GM18507 (cell line): ENCODE measurements at places on chromosomes 7 and 10.

GRCh38 chr10:110008518-110009339, 945 bp downstream of the ADD3 start:
- no peak for DNase-seq

DNA sequence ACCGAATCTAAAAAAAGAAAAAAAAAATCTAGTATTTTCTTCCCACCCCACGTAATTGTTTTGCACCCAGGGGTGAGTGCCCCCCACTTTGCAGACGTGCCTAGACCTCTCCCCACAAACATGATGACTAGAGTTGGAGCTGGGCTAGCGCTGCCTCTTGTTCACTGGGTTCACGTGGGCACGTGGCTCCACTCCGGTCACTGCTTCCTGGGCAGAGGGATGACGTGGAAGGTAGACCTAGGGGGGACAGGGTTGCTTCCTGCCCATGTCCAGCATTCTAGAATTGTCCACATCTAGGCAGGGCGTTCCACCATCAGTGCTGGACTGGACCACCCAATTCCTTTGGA, 861 bp upstream of the LIMK1 start:
- DNase-seq, result no peak

- no peak for DNase-seq
Measured at GRCh38 chr10:116886772-116887171, 37.5 kb downstream of the ENO4 start.

DNA sequence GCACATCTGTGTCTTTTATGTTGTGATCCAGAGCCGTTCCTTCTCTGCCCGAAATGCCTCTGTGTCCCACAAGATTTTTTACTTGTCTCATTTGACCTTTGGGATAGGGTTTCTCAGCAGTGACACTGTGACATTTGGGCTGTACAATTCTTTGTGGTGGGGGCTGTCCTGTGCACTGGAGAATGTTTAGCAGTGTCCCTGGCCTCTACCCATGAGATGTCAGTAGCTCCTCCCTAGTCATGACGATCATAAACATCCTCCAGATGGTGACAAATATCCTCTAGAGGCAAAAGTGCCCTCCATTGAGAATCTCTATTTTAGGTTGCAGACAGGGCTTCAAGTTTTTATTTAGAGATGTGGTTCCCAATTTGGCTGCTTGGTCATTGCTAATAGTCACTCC, 91.3 kb downstream of the PPP1R17 start:
- no peak for DNase-seq

DNA sequence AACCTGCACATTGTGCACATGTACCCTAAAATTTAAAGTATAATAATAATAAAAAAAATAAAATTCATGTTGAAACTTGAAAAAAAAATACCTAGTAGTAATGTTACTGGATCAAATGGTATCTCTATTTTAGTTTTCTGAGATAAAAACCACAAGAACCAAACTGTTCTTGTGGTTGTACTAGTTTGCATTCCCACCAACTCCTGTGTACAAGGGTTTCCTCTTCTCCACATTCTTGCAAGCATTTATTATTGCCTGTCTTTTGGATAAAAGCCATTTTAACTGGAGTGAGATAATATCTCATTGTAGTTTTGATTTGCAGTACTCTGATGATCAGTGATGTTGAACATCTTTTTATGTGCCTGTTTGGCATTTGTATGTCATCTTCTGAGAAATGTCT, 177.7 kb downstream of the KIF20B start:
- no peak for DNase-seq

DNA sequence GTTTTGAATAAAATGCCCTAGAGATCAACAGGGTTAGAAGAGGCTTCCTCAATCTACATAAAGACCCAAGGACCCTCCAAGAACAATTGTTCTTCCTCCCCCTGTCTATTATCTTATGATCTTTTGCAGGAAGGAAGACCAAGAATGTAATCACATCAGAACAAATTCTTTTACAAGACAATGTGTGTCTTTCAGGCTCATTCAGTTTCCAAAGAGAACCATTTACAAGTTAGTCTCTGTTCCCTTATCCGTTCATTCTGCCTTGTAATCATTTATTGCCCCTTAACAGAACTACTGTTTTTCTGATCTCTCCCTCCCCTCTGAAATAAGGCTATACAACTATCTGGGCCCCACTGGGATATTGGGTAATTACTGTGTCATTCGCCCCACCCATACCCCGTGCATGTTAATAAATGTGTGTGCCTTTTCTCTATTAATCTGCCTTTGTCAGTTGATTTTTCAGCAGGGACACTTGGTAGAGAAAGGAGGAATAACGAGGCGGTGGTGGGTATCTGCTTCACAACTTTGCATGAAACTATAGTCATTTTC, 5.7 kb upstream of the MKRN1 start:
- no peak for DNase-seq

GRCh38 chr10:16945593-16945992, 128.4 kb upstream of the RSU1 start:
- DNase-seq, result no peak

- no peak for DNase-seq
Measured at GRCh38 chr10:124328477-124329220, 90.1 kb downstream of the OAT start.

DNA sequence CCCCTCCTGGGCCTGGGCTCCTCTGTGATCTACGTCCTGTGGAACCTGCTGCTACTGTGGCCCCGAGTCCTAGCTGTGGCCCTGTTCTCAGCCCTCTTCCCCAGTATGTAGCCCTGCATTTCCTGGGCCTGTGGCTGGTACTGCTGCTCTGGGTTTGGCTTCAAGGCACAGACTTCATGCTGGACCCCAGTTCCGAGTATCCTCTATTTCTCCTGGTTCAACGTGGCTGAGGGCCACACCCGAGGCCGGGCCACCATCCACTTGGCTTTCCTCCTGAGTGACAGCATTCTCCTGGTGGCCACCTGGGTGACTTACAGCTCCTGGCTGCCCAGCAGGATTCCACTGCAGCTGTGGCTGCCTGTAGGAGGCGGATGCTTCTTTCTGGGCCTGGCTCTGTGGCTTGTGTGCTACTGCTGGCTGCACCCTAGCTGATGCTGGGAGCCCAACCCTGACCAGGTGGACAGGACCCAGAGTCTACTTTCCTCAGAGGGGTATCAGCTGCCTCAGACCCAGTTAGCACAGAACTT, 37.8 kb upstream of the MMD2 start:
- DNase-seq, result no peak

DNA sequence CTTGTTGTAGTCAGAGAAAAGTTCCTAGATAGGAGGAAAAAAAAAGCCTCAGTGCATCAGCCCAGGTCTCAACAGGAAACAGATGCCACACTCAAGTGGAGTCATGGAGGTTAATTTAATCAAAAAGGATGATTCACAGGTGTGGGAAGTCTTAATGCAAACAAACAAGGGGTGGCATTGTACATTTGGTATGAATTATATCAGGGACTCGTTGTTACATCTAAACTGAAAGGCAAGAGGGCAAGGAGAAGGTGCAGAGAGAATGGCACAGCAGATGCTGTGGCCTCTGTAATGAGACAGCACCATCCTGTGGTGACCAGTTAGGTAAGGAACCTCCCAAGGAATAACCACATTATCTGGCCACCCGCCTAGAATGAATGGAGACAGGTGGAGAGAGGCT, 133.7 kb downstream of the PTPRZ1 start:
- DNase-seq, result no peak

- DNase-seq, result no peak
Measured at GRCh38 chr10:127142136-127142535, 54.3 kb downstream of the INSYN2A start.

- DNase-seq, result no peak
Measured at GRCh38 chr7:112510001-112510742, 29.4 kb downstream of the LSMEM1 start.

DNA sequence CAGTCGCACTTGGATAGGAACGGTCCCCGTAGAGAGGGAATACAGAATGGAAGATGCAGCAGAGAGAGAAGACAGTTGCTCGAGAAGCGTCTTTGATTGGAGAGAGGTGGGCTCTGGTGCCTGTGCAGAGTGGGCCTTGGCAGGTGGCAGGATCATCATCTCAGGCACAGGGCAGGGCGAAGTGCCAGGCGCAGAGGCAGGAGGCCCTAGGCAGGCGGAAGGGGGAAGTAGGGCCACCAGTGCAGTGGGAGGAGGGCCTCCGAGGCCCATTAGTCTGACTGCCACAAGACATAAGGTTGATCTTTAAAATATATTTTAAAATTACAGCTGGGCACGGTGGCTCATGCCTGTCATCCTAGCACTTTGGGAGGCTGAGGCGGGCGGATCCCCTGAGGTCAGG, 10.1 kb downstream of the CARD11 start:
- no peak for DNase-seq

DNA sequence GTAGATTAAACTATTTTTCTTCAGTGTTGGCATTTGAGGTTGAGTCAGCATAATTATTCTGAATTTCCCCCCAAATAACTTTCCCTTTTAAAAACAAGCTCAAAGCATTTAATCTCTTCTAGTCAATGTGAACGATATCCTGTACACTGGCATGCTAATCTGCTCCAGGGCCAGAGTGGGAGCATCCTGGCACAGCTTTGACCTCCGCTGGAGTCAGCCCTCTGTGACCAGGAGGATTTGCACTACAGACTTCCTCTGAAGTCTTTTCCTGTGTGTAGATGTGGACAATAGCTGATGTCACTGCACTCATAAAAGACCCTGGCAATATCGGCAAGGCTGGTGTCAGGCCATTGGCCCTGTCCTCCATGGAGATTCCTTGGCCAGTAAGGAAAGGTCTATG, 340.2 kb downstream of the CDC14C start:
- no peak for DNase-seq

DNA sequence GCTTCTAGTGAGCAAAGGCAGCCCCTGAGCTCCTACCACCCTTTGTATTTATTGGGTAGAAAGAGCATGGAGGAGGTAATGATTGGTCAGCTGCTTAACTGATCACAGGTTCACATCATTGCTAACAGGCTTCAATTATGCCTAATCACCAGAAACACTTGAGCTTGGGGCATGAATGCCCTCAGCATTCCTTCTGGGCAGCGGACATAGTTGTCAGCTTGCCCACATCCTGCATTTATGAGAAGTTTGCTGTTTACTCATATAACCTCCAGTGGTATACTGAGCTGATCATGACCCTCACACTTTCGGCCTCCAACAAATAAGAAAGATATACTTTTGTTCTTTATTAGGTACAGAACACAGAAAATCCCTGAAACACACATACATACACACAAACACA, 140.3 kb upstream of the ODAD2 start:
- no peak for DNase-seq

DNA sequence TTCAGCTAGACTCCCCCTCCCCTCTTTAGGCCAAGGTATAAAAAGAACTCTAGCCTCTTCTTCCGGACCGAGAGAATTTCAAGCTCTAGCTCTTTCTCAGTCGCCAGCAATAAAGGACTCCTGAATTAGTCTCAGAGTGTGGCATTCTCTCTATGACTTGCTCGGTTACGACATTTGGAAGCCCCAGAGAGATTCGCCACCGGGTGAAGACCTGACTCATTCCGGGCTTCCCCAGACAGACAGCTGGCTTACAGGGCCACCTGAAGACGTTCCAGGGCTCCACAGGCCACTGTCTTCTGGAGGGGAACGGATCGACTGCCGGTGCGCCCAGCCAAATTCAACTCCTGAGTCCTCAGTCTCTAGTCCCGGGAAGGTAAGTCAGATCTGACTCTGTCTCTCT, at the start of gene AKR1B15:
TSS of gene AKR1B15 (plus strand) at position 234 of the 400 bp plus-strand sequence. CDS start 15,510 bp downstream, outside the sequence.
- DNase-seq, result peak; percentile 63

DNA sequence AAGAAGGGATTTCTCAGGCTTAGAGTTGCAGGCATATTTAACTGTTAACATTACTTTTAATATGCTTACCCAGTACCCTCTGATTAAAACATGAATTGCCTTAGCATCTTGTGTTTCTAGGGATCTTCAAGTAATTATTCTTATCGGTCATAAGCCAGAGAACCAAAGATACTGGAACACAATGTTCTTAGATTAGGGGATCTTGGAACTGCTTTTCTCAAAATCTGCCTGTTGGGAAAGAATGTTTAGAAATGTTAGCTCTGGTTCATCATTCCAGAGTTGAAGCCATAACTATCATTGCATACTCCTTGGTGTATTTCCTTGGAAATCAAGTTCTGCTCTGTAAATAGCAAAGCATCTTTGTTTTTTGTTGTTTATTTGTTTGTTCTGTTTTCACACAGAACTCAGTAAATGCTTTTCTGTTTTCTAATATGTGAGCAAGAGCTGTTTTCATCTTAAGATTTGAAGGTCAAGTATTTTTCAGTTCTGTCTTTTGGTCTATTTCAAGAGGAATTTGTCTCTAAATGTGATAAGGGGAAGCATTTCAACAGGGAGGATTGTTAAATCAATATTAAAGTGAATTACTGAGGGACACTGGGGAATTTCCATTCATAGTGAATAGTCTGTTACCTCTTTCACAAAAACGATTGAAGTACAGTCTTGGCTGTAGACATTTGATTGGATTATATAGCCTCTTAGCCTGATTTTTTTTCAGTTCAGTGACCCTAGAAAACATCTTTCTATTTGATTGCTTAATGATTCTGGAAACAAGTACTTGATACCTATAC, 103.2 kb upstream of the CYP26C1 start:
- DNase-seq, result no peak

DNA sequence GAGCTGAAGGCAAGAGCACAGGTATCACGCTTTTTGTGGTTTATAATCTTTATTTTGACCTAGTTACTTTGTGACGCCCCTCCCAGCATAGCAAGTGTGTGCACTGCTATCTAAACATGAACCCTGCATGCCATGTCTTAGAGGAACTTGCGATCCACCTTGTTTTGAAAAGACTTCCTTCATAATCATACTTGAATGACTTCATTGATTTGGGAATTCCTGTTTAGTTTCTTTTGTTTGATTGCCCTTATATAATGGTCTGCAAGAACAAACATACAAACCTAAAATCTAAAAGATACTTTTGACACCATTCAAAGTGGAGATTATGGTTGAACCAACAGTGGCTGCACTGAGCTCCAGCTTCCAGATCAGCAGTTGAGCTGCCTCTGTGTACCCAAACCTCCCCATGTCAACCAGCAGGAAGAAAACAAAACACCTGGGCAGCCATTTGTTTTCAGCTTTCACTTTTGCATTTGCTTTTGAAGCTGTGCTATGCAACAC, 132.6 kb downstream of the CELF2 start:
- DNase-seq, result no peak

- DNase-seq, result no peak
Measured at GRCh38 chr7:24245362-24245761, 38.6 kb upstream of the NPY start.

GRCh38 chr7:96315125-96315512, 6.8 kb downstream of the SLC25A13 start:
- DNase-seq, result no peak

DNA sequence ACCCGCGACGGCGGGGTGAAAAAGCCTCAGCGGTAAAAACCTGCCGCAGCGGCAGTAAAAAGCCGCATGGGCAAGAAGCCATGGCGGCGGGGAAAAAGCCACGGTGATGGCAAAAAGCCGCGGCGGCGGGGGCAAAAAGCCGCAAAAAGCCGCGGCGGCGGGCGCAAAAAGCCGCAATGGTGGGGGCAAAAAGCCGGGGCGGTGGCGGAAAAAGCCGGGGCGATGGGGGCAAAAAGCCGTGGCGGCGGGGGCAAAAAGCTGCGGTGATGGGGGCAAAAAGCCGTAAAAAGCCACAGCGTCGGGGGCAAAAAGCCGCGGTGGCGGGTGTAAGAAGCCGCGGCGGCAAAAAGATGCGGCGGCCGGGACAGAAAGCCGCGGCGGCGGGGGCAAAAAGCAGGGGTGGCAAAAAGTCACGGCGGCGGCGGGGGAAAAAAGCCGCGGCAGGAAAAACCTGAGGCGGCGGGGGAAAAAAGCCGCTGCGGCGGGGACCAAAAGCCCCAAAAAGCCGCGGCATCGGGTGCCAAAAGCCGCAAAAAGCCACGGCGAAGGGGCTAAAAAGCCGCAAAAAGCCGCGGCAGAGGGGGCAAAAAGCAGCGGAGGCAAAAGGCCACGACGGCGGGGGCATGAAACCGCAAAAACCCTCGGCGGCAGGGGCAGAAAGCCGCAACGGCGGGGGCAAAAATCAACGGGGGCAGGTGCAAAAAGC, 488.5 kb downstream of the ZNF33B start:
- DNase-seq, result no peak

GRCh38 chr10:129761981-129762956, 201.8 kb downstream of the EBF3 start:
- DNase-seq, result no peak
